ENCODE measurements at places on chromosomes 1 and 21. TPM values are rescaled to one million over a fixed set of nuclear protein-coding genes. Genes with fewer than 3 reads are reported as not detected.

- no peaks in the 10 kb centered on the region for H3K27me3 ChIP-seq
- no peak for DNase-seq
- H3K36me3 ChIP-seq = no peaks in the 10 kb centered on the region
- no peak overlapping the region for H3K27ac ChIP-seq
- H3K4me3 ChIP-seq = no peak overlapping the region
- peaks cover 5% of the 10 kb centered on the region for H3K4me1 ChIP-seq
Measured at GRCh38 chr1:183548116-183548515, 42.1 kb downstream of the NCF2 start.

DNA sequence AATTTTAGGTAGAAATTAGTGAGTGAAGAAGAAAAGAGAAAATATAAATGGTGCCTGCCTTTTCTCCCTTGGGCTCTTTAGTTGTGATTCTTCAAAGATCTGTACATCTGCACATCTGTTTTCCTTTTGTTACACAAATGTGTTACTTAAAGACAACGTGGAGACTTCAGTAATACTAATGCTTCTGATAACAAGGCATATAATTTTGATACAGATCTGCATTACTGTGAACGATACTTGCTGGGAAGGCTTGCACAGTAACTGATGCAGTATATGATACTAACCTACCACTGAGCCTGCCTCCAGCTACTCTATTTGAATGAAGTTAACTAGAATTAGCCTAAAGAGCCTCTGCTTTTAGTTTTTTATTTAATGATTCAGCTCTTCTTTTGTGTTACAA lies 244.6 kb downstream of the COL11A1 start:
- H3K4me3 ChIP-seq = no peak overlapping the region
- DNase-seq = no peak
- H3K36me3 ChIP-seq = no peaks in the 10 kb centered on the region

PRRX1 gene
- total RNA-seq = 41.5 TPM

DNA sequence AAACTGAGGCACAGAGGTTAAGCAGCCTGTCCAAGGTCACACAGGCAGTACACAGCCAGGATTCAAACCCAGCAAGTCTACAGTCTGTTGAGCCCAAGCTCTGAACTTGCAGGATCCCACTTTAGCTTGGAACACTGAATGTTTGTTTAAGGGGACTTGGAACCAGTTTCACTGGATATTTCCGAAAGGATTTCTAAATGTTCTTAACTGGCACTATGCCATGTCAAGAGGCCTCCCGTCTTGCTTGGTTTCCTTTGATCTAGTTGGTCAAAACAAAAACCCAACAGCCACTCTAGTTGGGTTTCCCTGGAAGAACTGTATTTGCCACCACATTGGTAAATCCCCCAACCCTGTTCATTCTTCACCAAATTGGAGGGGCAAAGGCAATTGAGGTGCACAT lies 317.6 kb upstream of the KAZN start:
- H3K27ac ChIP-seq = no peak overlapping the region
- no peaks in the 10 kb centered on the region for H3K36me3 ChIP-seq
- no peaks in the 10 kb centered on the region for H3K27me3 ChIP-seq
- H3K4me3 ChIP-seq = no peak overlapping the region
- no peak for DNase-seq

- H3K4me1 ChIP-seq = peaks cover 34% of the 10 kb centered on the region
- H3K27me3 ChIP-seq = no peaks in the 10 kb centered on the region
- DNase-seq = no peak
- H3K27ac ChIP-seq = no peak overlapping the region
Measured at GRCh38 chr1:156487862-156488261, 12.7 kb downstream of the MEF2D start.

DNA sequence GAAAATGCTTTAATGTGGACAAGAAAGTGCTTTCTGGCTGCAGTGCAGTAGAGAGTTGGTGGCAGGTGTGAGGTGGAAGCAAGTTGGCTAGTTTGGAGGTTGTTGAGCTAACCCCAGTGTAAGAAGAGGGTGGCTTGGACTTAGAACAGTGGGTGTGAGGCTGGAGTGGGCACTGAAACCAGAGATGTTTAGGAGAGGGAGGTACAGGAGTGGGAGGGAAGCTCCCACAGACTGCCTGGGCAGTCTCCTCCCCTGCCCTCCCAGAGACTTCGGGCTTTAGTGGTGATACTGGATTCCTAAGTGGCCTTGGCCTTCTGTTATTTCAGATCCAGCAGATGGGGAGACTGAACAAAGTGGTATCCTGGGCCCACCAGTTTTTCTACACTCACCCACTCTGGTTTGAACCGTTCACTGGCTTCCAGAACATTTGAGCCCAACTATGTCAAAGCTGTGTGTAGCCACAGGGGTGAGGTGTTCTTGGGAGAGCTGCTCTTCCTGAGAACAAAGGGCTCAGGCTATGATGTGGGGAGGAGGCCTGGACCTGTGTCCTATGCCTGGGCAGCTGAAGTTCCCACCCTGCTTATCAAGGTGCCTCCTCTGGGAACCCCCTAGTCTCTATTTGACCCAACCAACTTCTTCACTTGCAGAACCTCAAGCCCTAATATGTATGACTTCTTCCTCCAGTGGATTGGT lies 19.9 kb upstream of the CYP4A11 start:
- no peak overlapping the region for H3K4me3 ChIP-seq
- no peaks in the 10 kb centered on the region for H3K36me3 ChIP-seq
- no peak overlapping the region for H3K27ac ChIP-seq
- H3K4me1 ChIP-seq = no peaks in the 10 kb centered on the region
- no peak for DNase-seq

ERG gene
- 4.7 TPM for total RNA-seq

DNA sequence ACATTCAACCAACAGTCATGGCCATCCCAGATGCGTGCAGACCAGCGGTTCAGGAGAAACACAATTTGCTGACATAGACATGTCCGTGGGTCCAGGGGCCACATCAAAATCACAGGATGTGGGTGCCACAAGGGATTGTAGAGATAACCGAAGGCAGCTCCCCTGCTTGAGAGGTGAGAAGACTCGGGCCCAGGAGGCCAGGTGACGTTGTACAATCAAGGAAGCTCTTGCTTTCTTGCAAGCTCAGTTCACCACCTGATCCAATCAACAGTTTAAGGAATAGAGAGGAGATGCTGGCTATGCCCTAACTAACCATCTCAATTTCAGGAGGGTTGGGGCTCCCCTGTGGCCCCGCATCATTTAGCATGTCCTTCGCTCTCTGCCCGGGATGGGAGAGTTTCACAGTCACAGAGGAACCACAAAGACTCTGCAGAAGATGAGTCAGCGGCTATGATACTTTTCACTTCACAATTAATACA lies 19.5 kb downstream of the UBASH3A start:
- H3K27ac ChIP-seq = no peak overlapping the region
- H3K36me3 ChIP-seq = no peaks in the 10 kb centered on the region
- H3K4me1 ChIP-seq = no peaks in the 10 kb centered on the region
- H3K4me3 ChIP-seq = no peak overlapping the region
- H3K27me3 ChIP-seq = no peaks in the 10 kb centered on the region
- DNase-seq = no peak

GRCh38 chr1:57321776-57322175 lies 102.1 kb downstream of the DAB1 start:
- H3K4me1 ChIP-seq = peaks cover 15% of the 10 kb centered on the region
- H3K4me3 ChIP-seq = no peak overlapping the region
- no peaks in the 10 kb centered on the region for H3K36me3 ChIP-seq
- no peak overlapping the region for H3K27ac ChIP-seq
- no peaks in the 10 kb centered on the region for H3K27me3 ChIP-seq

DNA sequence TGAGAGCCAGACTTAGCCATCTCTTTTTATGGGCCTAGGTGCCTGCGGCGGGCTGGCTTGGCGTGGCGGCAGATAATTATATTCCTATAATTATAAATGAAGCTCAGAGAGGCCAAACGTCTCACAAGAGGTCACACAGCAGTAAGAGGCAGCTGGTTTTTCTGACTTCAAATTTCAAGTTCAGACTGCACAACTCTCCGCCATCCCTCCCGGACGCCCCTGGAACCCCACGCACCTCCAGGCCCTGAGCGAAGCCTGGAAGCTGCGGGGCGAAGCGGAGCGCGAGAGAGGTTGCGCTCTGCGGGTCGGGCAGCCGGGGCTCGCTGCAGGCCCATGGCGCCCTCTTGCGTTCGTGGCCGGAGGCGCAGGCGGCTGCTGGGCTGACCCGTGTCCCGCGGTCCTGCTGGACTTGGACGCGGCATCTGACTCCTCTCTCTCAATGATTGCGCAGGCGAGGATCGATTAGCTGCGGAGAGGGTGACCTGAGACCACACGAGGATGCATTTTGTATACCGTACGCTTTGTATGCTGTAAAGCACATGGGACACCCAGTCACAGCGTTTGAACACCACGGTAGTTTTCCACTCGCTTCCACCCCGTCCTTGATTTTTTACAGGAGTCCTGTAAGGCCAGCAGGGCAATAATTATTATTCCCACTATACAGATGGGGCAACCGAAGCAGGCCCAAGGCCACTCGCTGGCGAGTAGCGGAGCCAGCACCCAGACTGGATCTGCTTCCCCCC lies 272.7 kb downstream of the FOXD2 start:
- peaks cover 23% of the 10 kb centered on the region for H3K4me1 ChIP-seq
- peaks cover 88% of the 10 kb centered on the region for H3K27me3 ChIP-seq
- H3K4me3 ChIP-seq = no peak overlapping the region
- H3K27ac ChIP-seq = no peak overlapping the region

PRAMEF33 gene
- not detected for total RNA-seq

- no peak overlapping the region for H3K4me3 ChIP-seq
- DNase-seq = no peak
- H3K27me3 ChIP-seq = no peaks in the 10 kb centered on the region
- no peaks in the 10 kb centered on the region for H3K4me1 ChIP-seq
- no peak overlapping the region for H3K27ac ChIP-seq
- no peaks in the 10 kb centered on the region for H3K36me3 ChIP-seq
Measured at GRCh38 chr1:239858529-239858928, 233.2 kb upstream of the FMN2 start.

- H3K27me3 ChIP-seq = peaks cover 35% of the 10 kb centered on the region
- H3K4me3 ChIP-seq = peak overlapping the region; percentile 13
- peak; percentile 54 for DNase-seq
- peaks cover 21% of the 10 kb centered on the region for H3K4me1 ChIP-seq
- peak overlapping the region; percentile 69 for H3K27ac ChIP-seq
- no peaks in the 10 kb centered on the region for H3K36me3 ChIP-seq
Measured at GRCh38 chr1:86155807-86156565, 586 bp downstream of the COL24A1 start.

- no peak for DNase-seq
- no peaks in the 10 kb centered on the region for H3K4me1 ChIP-seq
- H3K4me3 ChIP-seq = no peak overlapping the region
- H3K27ac ChIP-seq = no peak overlapping the region
- no peaks in the 10 kb centered on the region for H3K36me3 ChIP-seq
- H3K27me3 ChIP-seq = no peaks in the 10 kb centered on the region
Measured at GRCh38 chr1:221963742-221964141, 221.9 kb upstream of the DUSP10 start.

DNA sequence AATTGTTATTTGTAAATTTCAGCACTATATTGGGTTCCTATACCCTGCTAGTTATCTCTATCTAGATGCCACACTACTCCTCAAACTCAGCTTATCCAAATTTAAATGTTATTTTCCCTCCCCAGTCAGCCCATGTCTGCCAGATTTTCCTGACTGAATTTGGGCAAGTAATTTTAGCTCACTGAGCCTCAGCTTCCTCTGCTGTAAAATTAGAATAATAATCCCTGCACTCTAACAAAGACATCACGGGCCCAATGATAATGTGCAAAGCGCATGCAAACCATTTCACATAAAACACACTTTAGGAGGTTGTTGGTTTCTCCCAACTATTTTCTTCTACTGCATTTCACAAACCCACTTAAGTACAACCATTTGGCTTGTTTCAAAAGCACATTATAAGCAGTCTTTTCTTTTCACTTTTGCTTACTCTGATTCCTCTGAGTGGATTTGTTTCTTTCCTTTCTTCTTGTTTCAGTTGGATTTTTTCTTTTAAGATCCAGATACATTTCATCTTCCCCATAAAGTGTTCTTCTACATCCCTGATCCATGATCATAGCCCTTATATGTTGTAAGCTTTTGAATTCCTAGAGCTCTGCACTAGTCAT lies 152.8 kb upstream of the DPT start:
- no peaks in the 10 kb centered on the region for H3K4me1 ChIP-seq
- no peak for DNase-seq
- H3K27ac ChIP-seq = no peak overlapping the region

MYBPHL gene
- 3.6 TPM for total RNA-seq

- peaks cover 25% of the 10 kb centered on the region for H3K4me1 ChIP-seq
- DNase-seq = peak; percentile 44
- no peaks in the 10 kb centered on the region for H3K36me3 ChIP-seq
- no peak overlapping the region for H3K4me3 ChIP-seq
Measured at GRCh38 chr1:94737124-94737998, 82.8 kb upstream of the SLC44A3 start.

DNA sequence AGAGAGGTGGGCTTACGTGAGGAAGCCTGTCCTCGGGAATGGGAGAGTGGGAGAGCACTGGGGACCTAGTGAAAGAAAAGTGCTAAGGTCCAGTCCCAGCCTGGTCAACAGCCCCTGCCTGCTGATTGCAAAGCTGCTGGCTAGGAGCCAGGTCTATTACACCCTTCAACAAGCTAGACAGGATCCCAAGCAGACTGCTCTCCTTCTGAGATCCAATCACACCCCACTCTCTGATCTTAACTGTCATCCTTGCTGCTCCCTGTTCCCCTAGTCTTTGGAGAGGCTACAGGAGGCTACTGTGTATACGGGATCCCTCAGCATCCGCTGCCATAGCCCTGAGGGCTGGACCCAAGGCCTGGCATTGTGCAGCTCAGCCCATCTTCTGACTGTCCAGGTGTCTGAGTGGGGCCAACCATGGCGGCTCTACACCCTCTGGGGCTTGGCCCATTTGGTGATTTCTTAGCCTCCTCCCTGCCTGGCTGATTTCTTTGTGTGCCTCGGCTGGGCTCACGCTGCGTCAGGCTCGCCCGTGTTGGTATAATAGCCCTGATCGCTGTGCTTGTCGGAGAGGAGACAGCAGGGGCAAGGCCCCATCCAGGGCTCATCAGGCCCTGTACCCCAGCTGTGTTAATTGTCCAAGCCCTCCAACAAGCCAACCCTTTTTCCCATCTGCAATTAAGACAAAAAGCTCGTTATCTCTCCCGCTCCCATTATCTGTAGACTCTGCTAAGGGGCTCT lies 43.9 kb downstream of the NAV1 start:
- H3K27me3 ChIP-seq = no peaks in the 10 kb centered on the region
- H3K36me3 ChIP-seq = no peaks in the 10 kb centered on the region
- DNase-seq = peak; percentile 69
- peak overlapping the region; percentile 47 for H3K27ac ChIP-seq

DNA sequence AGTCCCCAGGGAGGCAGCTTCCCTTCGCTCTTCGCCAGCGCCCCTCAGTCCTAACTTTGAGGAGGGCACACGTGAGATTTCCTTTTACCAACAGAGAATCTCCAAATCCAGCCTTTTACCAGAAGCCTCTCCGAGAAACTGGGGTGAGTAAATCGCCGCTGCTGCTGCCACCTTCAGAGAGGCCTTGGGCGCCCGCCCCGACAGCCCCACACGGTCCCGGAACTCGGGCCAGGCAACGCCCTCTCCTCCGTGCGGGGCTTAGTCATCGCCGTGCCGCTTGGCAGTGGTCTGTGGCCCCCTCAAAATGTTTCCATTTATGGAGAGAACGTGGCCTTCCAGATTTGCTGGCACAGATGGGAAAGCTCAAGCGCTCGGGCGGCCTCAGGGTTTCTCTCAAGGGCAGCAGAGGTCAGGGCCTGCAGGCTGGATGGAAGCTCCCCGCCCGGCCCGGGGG lies 41.4 kb upstream of the COL6A2 start:
- DNase-seq = peak; percentile 70
- peak overlapping the region; percentile 82 for H3K27ac ChIP-seq
- no peaks in the 10 kb centered on the region for H3K36me3 ChIP-seq
- no peak overlapping the region for H3K4me3 ChIP-seq

GRCh38 chr1:153760440-153760839 lies 14.8 kb upstream of the SLC27A3 start:
- H3K4me1 ChIP-seq = peaks cover 9% of the 10 kb centered on the region
- no peaks in the 10 kb centered on the region for H3K27me3 ChIP-seq
- no peaks in the 10 kb centered on the region for H3K36me3 ChIP-seq

All from hepatocyte (in vitro differentiated cells).